ENCODE measurements at places on chromosomes 7 and 10.
A peak's percentile ranks its signal among the peaks of the same experiment; 100 is the strongest.

- DNase-seq, result no peak
Measured at GRCh38 chr10:121524157-121524817, 74.0 kb downstream of the FGFR2 start.

GRCh38 chr10:1199345-1199673 lies 143.1 kb downstream of the WDR37 start:
- DNase-seq, result no peak

DNA sequence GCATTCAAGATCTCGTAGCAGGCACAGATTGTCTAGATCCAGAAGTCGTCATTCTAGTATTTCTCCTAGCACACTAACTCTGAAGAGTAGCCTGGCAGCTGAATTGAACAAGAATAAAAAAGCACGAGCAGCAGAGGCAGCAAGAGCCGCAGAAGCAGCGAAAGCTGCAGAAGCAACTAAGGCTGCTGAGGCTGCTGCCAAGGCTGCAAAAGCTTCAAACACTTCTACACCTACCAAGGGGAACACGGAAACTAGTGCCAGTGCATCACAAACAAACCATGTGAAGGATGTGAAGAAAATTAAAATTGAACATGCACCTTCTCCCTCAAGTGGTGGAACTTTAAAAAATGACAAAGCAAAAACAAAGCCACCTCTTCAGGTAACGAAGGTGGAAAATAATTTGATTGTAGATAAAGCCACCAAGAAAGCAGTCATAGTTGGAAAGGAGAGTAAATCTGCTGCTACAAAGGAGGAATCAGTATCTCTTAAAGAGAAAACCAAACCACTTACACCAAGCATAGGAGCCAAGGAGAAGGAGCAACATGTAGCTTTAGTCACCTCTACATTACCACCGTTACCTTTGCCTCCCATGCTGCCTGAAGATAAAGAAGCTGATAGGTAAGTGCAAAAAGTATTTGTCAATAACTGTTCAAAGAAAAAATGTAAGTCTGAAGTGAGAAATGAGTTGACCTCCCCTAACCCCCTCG lies 37.7 kb downstream of the CDK13 start:
- DNase-seq, result no peak

DNA sequence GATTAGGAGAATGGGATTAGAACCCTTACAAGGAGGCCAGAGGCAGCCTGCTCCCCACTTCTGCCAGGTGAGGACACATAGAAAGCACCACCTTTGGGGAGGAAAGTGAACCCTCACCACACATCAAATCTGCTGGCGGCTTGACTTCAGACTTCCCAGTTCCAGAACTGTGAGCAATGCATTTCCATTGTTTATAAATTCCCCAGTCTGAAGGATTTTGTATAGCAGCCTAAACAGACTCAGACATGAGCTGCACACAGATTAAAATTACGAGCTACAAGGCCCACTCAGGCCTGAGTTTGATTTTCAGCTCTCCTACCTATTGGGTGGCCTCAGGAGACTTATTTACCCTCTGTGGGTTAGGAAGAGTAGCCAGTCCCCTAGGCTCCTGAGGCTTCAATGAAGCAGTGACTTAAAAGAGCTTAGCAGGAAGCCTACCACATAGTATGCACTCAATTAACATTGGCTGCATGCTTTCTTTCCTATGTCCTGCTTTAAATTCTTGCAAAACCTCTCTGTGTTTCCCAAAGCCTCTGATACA lies 350.7 kb upstream of the ZMIZ1 start:
- DNase-seq, result no peak

- no peak for DNase-seq
Measured at GRCh38 chr7:145152589-145152988, 316.7 kb upstream of the TPK1 start.

GRCh38 chr7:43694399-43694748 lies 34.9 kb downstream of the COA1 start:
- DNase-seq, result no peak

DNA sequence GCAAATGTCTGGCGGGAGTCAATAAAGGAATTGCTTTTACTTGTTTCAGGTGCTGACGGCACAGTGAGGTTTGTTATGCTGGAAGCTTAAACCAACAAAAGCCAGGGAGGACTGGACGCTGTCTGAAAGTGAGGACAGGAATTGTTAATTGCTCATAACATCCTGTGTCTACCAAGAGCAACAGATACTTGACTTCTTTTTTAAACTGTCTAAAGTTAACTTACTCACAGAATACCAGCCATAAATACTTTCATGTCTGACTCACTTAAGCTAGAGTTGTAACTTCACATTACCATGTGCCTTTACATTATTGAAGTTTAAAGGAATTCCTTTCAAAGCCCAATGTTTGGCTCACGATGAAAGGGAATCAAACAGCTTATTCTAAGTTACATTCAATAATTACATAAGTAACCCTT lies 252.7 kb upstream of the SHH start:
- DNase-seq, result no peak

DNA sequence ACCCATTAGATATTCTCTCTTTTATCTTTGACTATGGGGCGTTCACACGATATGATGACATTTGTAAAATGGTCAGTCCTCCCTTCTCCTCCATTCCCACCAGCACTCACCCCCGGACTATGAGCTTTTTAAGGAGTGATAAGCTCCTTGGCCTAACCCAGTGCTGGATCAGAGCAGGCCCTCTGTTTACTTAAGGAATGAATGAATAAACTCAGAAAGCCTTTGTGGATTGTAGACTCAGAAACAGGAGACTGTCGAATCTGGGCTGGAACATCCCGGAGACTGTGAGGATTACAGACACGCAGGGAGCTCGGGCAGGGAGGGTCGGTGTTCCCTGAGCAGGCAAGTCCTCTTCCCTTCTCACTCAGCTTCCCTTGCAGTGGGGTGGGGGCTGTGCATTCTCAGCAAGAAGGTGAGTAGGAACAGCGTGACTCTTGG lies 6.8 kb upstream of the ZCCHC24 start:
- no peak for DNase-seq

DNA sequence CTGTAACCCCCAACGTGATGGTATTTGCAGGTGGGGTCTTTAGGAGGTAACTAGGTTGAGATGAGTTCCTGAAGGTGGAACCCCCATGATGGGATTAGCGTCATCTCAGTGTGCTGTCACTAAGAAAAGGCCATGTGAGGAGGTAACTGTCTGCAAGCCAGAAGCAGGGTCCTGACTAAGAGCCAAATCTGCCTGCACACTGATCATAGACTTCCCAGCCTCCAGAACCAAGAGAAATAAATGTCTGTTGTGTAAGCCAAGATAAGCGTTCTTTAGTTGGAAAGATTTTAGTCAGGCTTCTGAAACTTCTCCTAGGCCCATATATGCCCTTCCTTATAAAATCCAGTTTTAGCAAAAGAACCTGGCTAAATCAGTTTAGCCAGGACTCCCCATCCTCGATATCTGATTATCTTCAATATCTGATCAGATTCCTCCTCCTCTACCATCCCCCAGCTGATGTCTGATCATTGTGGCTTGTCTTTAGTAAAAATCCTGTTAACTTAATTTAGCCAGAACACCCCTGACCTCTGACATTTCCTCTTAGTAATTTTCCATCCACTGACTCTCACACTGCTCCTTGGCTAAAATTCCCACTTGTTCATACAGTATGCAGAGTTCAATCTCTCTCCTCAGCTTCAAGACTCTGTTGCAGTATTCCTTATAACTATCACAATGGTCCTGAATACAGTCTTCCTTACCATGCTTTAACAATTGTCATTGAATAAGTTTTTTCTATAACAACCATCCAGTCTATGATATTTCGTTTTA lies 835.4 kb upstream of the PHF14 start:
- DNase-seq, result no peak

GRCh38 chr10:70458329-70459060 lies 17.0 kb upstream of the NODAL start:
- peak; percentile 67 for DNase-seq

- no peak for DNase-seq
Measured at GRCh38 chr7:144735505-144736276, 100.2 kb downstream of the TPK1 start.

GRCh38 chr7:30159698-30160143 lies 24.9 kb downstream of the MTURN start:
- DNase-seq, result no peak

DNA sequence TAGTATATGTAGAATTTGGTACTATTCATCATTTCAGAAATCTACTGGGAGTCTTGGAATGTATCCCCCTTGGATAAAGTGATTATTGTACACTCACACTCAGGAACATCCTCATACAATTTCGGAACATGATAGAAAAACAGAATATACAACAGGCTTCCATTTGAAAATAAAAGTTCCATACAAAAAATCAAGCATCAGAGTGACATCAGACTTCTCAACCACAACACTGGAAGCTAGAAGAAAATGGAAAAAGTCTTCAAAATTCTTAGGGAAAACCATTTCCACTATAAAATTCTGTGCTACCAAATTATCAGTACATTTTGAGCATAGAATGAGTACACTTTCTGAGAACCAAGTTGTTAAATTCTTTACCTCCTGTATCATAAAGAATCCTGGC lies 8.8 kb downstream of the LYZL1 start:
- DNase-seq, result no peak

DNA sequence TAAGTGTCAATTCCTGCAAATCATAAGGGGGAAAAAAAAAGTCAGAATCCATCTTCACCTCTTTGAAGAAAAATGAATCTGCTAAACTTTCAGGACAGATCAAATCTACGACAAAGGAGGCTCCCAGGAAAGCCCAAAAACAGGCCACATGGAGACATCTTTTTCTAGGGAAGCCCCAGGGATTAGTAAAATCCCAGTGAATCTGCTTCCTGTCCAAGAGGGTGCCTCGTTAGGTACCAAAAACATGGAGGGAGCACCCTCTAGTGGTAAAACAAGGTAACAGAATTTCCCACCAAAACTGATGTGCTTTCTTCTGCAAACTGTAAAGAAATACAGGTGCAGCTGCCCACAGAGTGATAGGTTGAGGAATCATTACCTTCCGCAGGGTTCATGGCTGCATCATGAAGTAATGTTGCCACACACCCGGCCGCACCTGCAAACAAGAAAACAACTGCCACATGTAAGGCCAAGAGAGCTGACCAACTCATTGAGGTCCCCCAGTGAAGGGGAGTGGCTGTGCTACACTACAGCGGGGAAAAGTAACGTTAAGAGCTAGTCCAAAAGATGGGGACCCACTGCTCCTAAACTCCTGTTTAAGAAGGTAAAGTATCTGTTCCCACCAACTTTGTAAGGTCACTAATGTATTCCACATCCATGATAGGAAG lies 7.9 kb downstream of the SLC25A28 start:
- no peak for DNase-seq

DNA sequence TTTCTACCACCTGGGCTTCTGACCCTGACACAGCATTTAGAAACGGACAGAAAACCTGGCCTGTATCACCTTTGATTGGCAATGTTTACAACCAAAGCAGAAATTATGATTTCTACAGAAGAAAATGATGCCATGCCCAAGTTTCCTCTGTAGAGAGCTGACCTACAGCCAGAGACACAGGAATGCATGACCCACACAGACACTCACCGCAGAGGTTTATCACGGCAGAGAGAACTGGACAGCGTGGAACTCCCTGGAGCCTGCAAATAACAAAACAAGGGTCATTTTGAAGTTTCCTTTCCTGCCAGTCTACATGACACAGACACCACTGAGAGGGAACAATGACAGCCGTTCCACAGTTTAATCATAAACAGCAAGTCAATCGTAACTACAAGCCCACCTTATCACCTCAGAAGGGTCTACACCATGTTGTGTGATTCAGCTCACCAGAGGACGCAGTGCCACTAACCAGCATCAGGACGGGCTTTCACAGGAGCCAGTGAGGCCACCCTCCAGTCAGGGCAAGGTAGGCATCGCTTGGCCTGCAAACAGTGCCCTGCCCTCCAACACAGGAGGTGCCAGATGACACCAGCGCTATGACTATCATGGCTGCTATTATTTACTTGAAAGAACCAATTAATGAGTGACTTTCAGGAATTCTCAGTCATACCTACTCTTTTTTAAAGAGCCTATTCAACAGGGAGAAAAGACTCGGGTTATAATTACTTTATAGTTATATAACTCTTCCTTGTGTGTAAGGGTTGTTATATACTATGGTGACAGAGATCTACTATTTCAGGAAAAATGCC lies 139.9 kb downstream of the TNS3 start:
- no peak for DNase-seq

GRCh38 chr7:30251708-30252329 lies 32.6 kb upstream of the ZNRF2 start:
- no peak for DNase-seq

DNA sequence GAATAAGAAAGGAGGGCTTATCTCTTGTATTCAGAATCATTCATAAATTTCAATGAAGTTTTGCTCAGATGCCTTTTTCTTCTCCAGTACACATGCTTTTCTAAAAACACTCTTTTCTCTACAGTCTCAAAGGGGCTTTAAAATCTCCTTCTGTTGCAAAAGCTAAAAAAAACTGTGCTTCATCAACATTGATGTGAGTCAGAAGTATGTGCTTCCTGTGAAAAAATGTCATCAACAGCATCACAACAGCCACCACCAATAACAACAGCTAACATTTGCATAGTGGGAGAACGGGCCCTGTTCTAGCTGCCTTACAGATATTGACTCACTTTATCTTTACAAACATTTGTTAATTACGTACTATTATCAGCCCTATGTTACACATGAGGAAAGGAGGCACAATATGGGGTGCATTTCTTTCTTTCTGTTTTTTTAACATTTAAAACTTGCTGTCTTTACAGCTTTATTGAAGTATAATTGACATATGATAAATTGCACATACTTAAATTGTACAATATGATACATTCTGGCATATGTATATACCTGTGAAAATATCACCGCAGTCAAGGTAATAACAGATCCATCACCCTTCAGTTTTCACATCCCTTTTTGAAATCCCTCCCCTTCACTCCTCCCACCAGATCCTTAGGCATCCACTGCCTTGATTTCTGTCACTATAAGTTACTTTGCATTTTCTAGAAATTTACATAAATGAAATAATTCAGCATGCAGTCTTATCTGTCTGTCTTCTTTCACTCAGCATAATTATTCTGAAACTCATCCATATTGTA lies 1605.4 kb upstream of the LRRTM3 start:
- DNase-seq, result no peak

DNA sequence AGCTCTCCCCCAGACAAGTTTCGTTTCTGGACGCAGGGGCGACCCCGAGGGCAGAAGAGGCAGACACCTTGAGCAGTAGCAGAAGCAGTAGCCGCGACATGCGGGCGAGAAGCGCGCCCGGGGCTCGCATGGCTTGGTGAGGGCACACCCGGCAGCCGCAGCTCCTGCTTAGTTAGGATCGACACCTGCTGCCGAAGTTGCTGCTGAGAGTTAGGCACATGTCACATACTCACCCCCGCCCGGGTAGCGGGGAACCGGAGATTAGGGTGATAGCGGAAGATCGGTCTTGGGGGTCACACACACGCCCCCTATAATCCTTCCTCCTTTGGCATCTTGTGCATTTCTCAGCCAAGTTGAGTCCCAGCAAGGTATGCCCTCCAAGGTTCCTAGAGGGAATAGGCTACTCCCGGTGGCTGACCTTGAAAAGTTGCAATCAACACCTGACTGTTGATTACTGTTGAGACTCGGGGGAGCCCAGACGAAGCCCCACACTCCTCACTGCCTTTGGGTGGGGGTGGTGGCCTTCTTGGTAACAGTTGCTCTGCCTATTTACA lies 668 bp downstream of the GPR37 start:
- DNase-seq, result peak; percentile 9

- DNase-seq, result no peak
Measured at GRCh38 chr10:87935290-87936141, 72.1 kb downstream of the PTEN start.

- DNase-seq, result no peak
Measured at GRCh38 chr7:143884969-143885559, 16.9 kb downstream of the TCAF1 start.

- peak; percentile 44 for DNase-seq
Measured at GRCh38 chr7:50393076-50393475, 57.1 kb downstream of the FIGNL1 start.

GRCh38 chr10:128574581-128575210 lies 448.5 kb upstream of the MKI67 start:
- no peak for DNase-seq

Measured in stimulated activated CD4-positive, alpha-beta T cell treated with anti-CD3 and anti-CD28 coated beads, Interleukin-4, amount 100 ng/mL, for 1 hour (primary cell).